HT1080 (cell line): ENCODE measurements at places on chromosomes 1 and 21.

DNA sequence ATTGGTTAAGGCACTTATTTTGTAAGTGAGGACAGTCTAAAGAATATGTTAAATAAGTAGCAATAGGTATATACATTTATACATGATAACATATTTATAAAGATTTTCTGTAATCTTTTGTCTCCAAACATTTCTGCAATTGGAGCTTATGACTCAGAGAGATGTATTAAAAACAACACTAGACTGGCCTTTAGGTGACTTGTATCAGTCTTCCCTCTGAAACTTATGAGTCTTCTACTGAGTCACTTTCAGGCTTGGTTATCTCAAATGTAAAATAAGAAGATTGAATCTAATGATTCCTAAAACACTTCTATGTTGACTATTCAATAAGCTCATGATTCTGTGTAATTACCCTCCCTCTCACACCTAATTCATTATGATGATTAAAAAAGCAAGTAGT, 672.6 kb upstream of the NEGR1 start:
- peak; percentile 20 for DNase-seq

- no peak for DNase-seq
Measured at GRCh38 chr1:8687538-8687937, 129.9 kb downstream of the RERE start.

GRCh38 chr1:101217148-101217547, 19.7 kb upstream of the S1PR1 start:
- no peak for DNase-seq

GRCh38 chr1:8871965-8872399, 6.5 kb downstream of the ENO1 start:
- no peak for DNase-seq

DNA sequence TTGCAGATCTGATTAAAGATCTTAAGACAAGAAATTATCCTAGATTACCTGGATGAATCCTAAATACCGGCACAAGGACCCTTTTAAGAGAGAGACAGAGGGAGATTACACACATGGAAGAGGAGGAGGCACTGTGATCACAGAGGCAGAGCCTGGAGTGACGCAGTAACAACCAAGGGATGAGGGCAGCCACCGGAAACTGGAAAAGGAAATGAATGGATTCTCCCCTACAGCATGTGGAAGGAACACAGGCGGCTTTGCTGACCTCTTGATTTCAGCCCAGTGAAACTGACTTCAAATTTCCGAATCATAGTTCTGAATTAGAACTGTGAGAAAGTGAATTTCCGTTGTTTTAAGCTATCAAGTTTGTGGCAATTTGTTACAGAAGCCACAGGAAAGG, 50.2 kb upstream of the IVNS1ABP start:
- DNase-seq: no peak

- no peak for DNase-seq
Measured at GRCh38 chr1:226117330-226117729, 54.8 kb downstream of the H3-3A start.

- no peak for DNase-seq
Measured at GRCh38 chr1:21873761-21874160, 61.7 kb downstream of the LDLRAD2 start.

- DNase-seq: no peak
Measured at GRCh38 chr1:24103408-24103807, 8.5 kb downstream of the MYOM3 start.

GRCh38 chr1:51724797-51725196, 107.9 kb downstream of the OSBPL9 start:
- no peak for DNase-seq

DNA sequence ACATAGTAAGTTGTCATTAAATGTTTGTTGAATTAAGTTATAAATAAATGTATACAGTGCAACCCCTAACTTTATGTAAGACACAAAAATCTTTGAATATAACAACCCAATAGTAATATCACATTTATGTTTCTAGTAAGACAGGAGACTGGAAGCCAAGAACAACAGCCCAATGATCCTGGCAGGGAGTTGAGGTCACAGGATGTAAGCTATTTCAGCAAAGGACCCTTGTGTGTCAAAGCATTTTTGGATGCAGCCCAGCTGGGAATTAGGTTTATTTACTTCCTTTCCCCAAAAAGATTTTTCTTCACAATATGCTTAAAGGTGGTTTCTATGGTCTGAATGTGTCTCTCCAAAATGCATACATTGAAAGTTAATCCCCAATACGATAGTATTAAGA, 34.0 kb upstream of the ABCA4 start:
- DNase-seq: no peak

DNA sequence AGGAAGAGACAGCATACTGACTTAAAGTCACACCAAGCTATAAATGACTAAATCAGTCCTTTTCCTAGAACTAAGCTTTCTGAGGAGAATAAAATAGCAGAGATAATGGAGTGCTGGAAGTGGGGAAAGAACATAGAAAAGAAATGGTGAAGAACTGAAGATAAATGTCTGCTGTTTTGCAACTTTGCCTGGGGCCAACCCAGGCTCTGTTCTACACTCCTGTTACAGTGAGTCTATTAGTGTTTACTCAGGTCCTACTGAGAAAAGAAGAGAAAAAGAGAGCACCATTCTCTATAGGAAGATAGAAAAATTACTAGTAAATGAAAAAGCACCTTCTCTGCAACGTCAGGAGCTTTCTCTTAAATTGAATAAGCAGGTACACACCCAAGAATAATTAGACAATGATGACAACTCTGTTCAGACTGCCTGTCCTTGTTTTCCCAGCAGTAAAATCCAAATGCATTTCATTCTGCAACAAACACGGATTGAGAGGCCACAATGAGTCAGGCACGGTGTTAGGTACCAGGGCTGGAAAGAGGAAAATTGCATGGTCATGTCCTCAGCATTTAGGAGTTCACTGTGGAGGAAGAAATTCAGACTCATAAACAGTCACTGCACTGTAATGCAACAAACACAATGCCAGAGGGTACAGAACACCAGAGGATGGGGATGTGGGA, 139.4 kb upstream of the CAMK1G start:
- no peak for DNase-seq

GRCh38 chr1:32062867-32063230, 9.9 kb upstream of the TMEM39B start:
- DNase-seq: no peak

- no peak for DNase-seq
Measured at GRCh38 chr1:43947061-43947873, 517 bp downstream of the IPO13 start.

GRCh38 chr1:30705698-30706097, 17.7 kb downstream of the MATN1 start:
- no peak for DNase-seq

DNA sequence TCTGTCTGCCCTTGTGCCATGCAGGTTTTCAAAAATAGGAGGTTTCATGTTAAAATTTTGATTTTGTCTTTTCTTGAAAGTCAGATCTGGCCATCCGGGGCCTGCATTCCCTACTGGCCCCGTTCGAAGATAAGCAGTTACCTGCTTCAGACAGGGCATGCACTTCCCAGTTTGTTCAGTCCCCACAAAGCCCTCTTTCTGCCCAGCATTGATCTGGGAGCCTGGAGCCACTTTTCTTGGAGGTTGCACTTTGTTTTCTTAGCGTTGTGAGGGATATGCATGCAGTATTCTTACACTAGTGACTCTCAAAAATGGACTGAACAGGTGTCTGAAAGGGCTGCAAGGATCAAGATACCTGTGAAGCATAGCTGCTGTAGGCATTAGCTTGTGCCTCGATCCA, 11.5 kb downstream of the MOV10 start:
- no peak for DNase-seq

GRCh38 chr1:14390816-14391215, 207.7 kb upstream of the KAZN start:
- no peak for DNase-seq

DNA sequence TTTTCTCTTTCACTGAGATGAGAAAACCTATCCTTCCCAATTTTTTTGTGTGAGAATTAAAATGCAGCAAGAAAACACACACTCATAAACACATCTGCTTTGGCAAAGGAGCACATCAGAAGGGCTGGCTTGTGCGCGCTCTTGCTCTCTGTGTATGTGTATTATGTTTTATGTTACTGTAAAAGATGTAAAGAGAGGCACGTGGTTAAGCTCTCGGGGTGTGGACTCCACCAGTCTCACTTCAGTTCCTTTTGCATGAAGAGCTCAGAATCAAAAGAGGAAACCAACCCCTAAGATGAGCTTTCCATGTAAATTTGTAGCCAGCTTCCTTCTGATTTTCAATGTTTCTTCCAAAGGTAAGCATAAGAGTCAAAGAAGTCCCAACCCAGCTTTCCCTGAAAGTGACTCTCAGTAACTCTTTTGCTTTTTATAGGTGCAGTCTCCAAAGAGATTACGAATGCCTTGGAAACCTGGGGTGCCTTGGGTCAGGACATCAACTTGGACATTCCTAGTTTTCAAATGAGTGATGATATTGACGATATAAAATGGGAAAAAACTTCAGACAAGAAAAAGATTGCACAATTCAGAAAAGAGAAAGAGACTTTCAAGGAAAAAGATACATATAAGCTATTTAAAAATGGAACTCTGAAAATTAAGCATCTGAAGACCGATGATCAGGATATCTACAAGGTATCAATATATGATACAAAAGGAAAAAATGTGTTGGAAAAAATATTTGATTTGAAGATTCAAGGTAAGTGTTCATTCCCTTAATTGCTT, at the start of gene CD2:
CD2 (plus strand) TSS at position 233 of the 780 bp plus-strand sequence; CDS start at position 296, 63 bp downstream.
- no peak for DNase-seq

DNA sequence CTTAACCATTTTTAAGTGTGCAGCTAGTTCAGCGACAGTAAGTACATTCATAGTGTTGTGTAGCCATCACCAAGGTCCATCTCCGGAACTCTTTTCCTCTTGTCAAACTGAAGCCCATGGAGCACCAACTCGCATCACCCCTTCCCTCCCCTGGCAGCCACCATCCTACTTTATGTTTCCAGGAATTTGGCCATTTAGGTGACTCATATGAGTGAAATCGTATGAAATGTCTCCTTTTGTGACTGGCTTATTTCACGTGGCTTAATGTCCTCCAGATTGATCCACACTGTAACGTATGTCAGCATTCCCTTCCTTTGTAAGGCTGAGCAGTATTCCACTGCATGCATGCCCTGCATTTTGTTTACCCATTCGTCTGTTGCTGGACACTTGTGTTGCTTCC, 2.5 kb downstream of the COL6A2 start:
- DNase-seq: peak; percentile 50

GRCh38 chr1:182617014-182617429, 12.8 kb upstream of the RGS16 start:
- no peak for DNase-seq

DNA sequence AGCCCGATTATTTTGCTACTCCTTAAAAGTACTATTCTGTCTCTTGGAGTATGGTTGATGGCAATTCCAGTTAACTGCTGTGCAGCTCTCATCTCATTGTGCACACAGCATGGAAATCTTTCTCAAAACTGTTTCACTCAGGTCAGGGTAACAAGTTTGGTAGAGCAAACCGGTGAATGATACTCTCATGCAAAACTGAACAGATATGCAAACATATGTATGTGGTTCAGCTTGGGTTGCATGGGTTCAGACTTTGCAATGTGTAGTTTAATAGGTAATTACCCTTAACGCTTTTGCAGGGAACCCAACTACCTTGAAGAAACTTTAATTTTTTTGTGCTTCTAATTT, 2.2 kb downstream of the GADD45A start:
- no peak for DNase-seq

DNA sequence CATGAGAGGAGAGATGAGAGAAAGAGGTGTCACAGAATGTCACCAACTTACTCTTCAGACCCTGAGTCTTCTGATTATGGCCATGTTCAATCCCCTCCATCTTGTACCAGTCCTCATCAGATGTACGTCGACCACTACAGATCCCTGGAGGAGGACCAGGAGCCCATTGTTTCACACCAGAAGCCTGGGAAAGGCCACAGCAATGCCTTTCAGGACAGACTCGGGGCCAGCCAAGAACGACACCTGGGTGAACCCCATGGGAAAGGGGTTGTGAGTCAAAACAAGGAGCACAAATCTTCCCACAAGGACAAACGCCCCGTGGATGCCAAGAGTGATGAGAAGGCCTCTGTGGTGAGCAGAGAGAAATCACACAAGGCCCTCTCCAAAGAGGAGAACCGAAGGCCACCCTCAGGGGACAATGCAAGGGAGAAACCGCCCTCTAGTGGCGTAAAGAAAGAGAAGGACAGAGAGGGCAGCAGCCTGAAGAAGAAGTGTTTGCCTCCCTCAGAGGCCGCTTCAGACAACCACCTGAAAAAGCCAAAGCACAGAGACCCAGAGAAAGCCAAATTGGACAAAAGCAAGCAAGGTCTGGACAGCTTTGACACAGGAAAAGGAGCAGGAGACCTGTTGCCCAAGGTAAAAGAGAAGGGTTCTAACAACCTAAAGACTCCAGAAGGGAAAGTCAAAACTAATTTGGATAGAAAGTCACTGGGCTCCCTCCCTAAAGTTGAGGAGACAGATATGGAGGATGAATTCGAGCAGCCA, 8.0 kb downstream of the ELOA start:
- peak; percentile 58 for DNase-seq
